ENCODE measurements at places on chromosomes 7 and 10.

- no peak for DNase-seq
These were observed 65.3 kb downstream of the CARD11 start for GRCh38 chr7:2978408-2978807.

DNA sequence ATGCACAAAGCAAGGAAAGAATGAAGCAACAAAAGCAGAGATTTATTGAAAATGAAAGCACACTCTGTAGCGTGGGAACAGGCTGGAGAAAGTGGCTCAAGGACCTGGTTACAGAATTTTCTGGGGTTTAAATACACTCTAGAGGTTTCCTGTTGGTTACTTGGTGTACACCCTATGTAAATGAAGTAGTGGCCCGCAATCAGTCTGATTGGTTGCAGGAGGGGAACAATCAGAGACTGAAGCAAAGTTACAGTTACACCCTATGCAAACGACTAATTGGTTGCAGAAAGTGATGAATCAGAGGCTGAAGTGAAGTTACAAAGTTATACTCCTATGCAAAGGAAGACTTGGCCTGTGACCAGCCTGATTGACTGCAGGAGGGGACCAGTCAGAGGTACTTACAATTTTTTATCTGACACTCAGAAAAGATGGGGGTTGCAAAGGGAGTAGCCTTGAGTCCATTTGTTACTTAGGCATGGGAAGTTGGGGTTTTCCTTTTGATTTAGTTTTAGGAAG is 3.6 kb upstream of the MTPN start:
- DNase-seq, result no peak

DNA sequence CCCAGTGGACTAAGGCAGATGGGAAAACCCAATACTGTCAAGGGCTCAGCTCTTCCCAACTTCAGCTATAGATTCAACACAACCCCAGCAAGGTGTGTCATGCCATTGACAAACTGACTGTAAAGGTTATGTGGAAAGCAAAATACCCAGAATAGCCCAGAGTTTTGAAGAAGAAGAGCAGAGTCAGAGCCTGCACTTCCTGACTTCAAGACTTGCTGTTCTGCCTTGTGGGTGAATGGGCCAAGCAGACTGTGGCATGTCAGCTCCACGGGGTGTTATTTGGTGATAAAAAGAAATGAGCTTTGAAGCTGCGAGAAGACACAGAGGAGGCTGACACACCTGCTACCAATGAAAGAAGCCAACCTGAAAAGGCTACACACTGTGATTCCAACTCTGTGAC is 89.7 kb downstream of the NKX6-2 start:
- DNase-seq, result no peak

DNA sequence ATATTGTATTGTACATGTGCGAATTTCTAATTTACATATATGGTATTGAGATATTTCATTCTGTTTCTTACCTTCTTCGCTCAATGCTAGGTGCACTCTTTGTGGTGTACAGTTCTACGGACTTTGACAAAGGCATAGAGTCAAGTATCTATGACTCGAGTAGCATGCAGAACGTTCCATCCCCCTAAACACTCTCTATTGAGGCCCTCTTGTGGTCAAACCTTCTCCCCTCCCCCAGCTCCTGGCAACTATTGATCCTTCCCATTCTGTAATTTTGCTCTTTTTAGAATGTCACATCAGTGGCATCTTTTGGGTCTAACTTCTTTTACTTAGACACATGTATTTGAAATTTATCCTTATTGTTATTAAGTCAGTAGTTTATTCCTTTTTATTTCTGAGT is 30.7 kb upstream of the GDF10 start:
- DNase-seq, result no peak

DNA sequence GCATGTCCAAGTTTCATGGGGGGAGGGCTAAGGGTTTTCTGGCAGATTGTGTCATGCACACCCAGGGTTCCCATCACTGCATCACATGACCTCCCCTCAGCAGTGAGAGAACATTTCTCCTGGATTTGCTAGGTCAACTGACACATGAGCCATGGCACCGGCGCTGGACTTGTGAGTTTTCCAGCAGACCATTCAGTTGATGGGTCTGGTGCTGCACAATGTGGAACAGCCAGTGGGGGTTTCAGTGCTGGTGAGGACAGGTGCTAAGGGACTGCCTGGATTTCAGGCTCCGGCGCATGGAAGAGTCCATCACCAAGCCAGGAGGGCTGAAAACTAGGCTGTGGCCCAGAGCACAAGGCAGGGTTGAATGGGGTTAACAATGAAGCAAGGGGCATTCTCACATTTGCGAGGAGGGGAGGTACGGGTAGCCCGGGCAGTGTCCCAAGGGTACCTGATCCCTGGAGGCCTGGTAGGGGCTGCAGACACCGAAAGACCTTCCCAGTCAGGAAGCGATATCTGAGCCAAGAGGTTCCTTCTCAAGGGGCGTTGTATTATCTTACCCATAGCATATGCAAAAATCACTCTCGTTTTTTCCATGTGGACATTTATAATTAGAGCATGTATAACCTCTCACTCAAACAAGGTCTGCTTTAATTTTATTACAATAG is 203.0 kb downstream of the TNS3 start:
- no peak for DNase-seq

DNA sequence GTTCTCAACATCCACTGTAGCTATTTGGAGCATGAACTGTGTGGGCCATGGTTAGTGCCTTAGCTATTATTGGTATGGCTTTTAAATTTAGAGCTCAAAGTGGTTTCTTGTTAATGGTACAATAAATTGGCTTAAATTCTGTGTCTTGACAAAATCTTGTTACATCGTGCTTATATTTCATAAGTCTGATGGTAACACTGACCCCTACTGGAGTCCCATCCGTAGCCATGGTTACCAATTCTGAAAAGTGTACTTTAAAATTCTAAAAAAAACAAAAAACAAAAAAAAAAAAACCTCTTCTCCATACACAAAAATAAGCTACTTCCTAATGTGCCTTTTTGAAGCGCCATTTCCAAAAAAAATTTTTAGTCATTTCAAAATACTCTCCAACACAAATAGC is 6.4 kb upstream of the RPP30 start:
- no peak for DNase-seq

DNA sequence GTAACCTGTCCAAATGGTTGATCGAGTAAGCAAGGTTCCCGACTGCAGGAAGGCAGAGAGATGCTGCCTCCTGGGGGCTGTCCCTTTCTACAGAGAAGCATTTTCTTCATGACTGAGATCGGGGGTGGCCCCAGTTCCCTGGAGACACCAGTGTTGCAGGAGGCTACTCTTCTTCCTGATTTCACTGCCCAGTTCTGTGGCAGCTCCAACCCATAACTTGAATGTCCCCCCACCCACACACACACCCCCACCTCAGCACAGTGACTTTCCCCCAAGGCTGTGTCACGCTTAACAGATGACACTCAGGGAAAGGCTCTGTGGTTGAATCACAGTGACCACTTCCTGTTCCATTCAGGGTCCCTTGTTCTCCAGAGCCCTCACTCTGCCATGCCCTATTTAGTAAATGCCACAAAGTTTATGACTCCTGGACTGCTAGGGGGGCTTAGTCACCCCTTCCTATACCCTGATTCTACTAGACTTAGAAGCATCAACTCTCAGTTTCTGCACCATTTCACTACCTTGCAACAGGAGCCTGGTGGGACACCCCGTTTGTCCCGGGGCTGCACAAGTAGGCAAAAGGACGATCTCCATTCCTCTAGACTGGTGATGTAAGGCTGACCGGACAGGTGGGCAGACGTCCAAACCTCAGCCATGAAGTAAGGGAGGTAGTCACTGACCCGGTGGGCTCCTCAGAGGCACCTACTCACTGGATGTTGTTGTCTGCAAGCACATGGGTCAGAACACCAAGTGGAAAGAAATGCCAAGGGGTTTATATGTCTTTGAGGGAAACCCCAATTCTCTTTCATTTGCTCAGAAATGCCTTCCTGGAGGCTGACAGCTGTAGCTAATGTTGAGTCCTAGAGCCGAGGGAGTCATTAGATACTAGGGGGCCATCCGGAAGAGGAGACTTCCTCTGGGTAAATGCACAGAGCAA is 31.3 kb upstream of the SMC3 start:
- no peak for DNase-seq

DNA sequence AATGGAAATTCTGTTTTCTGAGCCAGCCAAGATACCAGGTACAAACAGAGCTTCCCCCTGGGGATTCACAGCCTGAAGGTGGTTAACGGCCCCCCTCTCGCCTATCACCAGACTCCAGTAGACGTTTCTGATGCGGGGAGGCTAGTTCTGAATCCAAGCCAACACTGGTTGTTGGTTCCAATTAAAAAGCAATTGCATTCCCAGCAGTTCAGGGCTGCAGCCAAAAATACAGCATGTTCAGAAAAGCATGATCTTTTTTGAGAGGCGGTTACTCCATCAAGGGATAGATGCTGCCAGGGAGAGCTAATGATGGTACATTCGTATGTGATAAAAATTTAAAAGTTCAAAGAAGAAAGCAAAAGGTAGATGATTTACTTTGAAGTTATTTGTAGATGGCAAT is 481.0 kb downstream of the GALNT17 start:
- no peak for DNase-seq

GRCh38 chr10:34078745-34079470 is 736.2 kb downstream of the PARD3 start:
- DNase-seq, result no peak

GRCh38 chr7:41478187-41478586 is 224.7 kb downstream of the INHBA start:
- no peak for DNase-seq

DNA sequence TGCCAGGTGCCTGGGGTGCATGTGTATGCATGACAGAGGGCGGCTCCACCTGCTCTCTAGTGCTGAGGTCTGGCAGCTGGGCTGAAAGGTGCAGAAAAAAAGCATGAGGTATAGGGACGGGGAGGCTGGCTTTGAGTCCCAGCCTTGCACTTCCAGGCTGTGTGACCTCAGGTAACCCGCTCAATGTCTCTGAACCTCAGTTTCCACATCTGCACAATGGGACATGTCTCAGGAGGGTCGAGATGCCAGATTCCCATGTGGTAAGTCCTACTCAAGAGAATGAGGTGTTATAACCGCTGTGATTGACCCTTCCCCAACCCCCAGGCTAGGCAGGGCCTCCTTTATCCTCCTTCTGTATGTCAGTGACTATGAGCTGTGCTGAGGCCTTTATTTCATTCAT is 48.8 kb downstream of the ARHGAP22 start:
- no peak for DNase-seq

- DNase-seq, result no peak
These were observed 16.2 kb downstream of the TMEM72 start for GRCh38 chr10:44927352-44927751.
